ENCODE measurements at places on chromosomes 7 and 10. TPM values are rescaled to one million over a fixed set of nuclear protein-coding genes. Genes with fewer than 3 reads are reported as not detected.

C10orf67 gene
- polyA plus RNA-seq = not detected

OGDHL gene
- not detected for polyA plus RNA-seq

FGFBP3 gene
- polyA plus RNA-seq = 2.2 TPM

TRPV6 gene
- not detected for polyA plus RNA-seq

CAMK2B gene
- not detected for polyA plus RNA-seq

TEX47 gene
- not detected for polyA plus RNA-seq

SORBS1 gene
- 0.41 TPM for polyA plus RNA-seq

GPR15LG gene
- polyA plus RNA-seq = not detected

AKR1C4 gene
- polyA plus RNA-seq = not detected

PNLIPRP3 gene
- not detected for polyA plus RNA-seq

NME8 gene
- not detected for polyA plus RNA-seq

FAM221A gene
- 3.6 TPM for polyA plus RNA-seq

FAM25C gene
- polyA plus RNA-seq = not detected

DENND2A gene
- not detected for polyA plus RNA-seq

SLC26A5 gene
- polyA plus RNA-seq = not detected

GPR141 gene
- polyA plus RNA-seq = not detected

CFTR gene
- polyA plus RNA-seq = not detected

RPEL1 gene
- polyA plus RNA-seq = not detected

ECHDC3 gene
- polyA plus RNA-seq = 0.73 TPM

NYAP1 gene
- polyA plus RNA-seq = not detected

ZNF25 gene
- 3.2 TPM for polyA plus RNA-seq

GNAT3 gene
- not detected for polyA plus RNA-seq

ATG9B gene
- 11.2 TPM for polyA plus RNA-seq

ZNF107 gene
- polyA plus RNA-seq = 15.3 TPM

OR13A1 gene
- polyA plus RNA-seq = 0.55 TPM

FGL2 gene
- 23.7 TPM for polyA plus RNA-seq

WASHC2A gene
- polyA plus RNA-seq = 29.9 TPM

OGDH gene
- 26.6 TPM for polyA plus RNA-seq

IGFBP1 gene
- polyA plus RNA-seq = not detected

ANKRD1 gene
- not detected for polyA plus RNA-seq

TEX36 gene
- not detected for polyA plus RNA-seq

CYP17A1 gene
- 0.09 TPM for polyA plus RNA-seq

SUGCT gene
- 1.3 TPM for polyA plus RNA-seq

MGAM2 gene
- polyA plus RNA-seq = not detected

PRKRIP1 gene
- 35.1 TPM for polyA plus RNA-seq

COBL gene
- not detected for polyA plus RNA-seq

TFAM gene
- 56.0 TPM for polyA plus RNA-seq

LRRD1 gene
- not detected for polyA plus RNA-seq

TUBB8 gene
- polyA plus RNA-seq = 0.59 TPM

PKD1L1 gene
- 0.06 TPM for polyA plus RNA-seq

MALRD1 gene
- not detected for polyA plus RNA-seq

GHRHR gene
- not detected for polyA plus RNA-seq

OR6B1 gene
- polyA plus RNA-seq = not detected

FANK1 gene
- polyA plus RNA-seq = not detected

SFRP4 gene
- not detected for polyA plus RNA-seq

ADRA2A gene
- not detected for polyA plus RNA-seq

RP9 gene
- 49.6 TPM for polyA plus RNA-seq

C10orf53 gene
- polyA plus RNA-seq = not detected

INHBA gene
- not detected for polyA plus RNA-seq

KIAA1217 gene
- not detected for polyA plus RNA-seq

MALSU1 gene
- polyA plus RNA-seq = 68.1 TPM

CUL1 gene
- polyA plus RNA-seq = 54.5 TPM

LAMTOR4 gene
- polyA plus RNA-seq = 443 TPM

GRM8 gene
- polyA plus RNA-seq = not detected

GIMAP5 gene
- 16.3 TPM for polyA plus RNA-seq

ASIC3 gene
- not detected for polyA plus RNA-seq

EGR2 gene
- polyA plus RNA-seq = 2.6 TPM

CABCOCO1 gene
- polyA plus RNA-seq = not detected

CLCN1 gene
- polyA plus RNA-seq = not detected
